ENCODE measurements at places on chromosomes 2 and 18.
A peak's percentile ranks its signal among the peaks of the same experiment; 100 is the strongest.

DNA sequence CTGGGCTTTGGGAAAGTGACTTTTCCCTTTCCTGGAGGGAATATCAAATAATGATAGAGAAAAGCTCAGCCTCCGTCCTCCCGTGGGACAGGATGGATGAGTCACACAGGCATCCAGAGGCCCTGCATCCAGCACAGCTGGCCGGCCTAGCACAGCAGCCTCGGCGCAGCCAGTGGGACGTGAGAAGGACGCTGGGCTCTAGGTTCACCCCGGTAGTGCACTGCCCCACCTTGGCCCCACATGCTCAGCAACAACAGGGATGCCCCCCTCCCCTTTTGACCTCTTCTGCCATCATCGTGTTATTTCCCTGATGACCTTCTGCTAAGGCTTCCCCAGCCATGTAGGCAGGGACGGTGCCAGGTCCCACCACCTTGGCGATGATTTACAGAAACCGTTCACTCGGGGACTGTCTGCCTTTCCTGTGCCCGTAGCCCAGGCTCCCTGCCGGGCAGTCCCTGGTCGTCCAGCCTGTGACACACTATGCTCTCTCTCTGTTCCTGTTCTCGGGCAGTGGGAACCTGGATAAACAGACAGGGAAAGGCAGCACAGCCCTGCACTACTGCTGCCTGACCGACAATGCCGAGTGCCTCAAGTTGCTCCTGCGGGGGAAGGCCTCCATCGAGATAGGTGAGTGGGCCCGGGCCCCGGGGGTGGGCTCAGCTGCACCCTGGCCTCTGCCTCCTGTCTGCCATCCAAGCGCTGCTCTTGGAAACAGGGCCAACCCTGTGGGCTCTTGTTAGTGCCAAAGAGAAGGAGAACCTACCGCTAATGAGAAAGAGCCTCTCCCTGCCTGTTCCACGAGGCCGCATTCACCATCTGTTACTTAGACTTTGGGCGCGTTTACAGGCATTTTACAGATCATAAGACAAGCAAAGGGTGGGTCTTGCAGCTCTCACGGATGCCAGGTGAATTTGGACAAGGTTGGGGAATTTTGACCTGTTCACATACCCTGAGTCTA, 44.6 kb downstream of the ITGB1BP1 start:
- no peak for DNase-seq

DNA sequence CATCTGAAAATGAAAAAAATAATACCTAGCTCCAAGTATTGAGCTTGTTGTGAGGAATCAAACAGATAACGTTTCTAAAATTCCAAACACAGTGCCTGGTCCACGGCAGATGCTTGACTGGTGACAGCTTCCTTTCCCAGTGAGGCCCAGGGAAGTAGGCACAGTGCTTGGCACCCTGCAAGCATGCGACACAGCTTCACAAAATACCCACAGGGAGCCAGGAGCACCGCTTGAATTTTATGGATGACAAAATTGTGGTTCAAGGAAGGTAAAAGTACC, 205.1 kb upstream of the TNP1 start:
- DNase-seq, result no peak

DNA sequence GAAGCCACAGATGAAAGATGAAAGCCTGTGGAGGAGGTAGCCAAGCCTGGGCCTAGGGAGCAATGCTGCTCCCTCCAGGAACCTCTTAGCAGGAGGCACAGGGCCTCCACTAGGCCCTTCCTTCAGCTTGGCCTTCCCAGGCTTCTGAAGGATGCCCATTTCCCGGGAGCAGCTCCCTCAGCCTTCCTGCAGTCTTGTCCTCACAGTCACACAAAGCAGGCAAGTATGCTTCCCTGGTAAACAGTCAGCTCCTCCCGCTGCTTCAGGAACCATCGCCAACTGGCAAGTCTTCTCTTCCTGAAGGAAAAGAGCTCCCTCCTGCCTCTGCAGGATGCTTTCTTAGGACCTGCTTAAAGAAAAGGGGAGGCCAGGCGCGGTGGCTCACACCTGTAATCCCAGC, 53.2 kb downstream of the SMAD7 start:
- no peak for DNase-seq

DNA sequence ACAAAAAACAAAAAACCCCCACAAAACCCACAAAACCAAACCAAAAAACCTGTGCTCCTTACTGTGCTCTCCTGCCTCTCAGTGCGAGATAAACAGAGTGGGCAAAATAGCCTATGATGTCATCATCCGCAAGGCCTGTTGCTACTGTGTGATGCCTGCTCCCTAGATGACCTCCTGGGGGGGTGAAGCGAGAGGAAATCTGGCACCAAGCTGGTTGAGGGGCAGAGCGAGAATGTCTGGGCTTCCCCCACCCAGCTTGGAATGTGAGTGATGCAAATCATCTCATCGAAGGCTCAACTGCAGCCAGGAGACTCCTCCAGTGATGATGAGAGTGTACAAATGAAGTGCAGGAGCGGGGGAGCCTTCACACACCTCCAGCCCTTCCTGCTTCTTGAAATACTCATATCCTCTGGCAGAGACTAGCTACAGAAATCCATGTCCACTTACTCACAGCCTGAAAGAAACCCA, 57.7 kb upstream of the MAP4K3 start:
- DNase-seq, result peak; percentile 32

DNA sequence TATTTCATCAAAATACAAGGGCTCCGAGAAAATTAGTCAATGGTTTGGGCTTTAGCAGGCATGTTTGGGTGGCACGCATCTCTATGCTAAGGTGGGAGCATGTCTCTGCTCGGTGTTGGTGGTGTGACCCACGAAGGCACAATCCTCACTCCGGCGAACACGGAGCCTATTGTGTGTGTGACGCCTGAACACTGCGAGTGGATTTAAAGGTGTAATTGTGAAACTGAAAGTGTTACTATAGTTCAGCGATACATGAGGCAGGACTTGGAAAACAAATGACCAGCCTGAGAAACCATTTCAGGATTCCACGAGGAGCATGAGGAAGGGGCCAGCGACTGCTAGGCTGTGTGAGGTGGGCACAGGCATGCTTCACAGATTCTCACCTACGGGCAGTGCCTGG, 41.7 kb upstream of the LDLRAD4 start:
- DNase-seq, result no peak

DNA sequence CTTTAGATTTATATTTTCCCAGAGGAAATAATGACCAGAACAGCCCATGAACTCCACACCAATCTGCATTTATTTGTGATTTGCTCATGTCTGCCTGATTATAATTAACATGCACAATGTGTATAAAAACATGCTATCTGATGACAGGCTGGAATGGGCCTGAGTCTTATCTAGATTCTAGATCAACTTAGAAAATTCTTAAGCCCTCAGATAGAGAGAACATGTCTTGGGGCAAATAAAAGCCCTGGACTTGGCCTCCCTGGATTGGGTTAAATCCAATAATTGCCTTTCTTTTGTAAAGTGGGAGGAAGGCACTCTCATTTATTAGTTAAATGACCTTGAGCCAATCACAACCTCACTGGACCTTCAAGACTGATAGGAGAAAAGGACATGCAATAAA, 61.8 kb downstream of the EVA1A start:
- peak; percentile 43 for DNase-seq

DNA sequence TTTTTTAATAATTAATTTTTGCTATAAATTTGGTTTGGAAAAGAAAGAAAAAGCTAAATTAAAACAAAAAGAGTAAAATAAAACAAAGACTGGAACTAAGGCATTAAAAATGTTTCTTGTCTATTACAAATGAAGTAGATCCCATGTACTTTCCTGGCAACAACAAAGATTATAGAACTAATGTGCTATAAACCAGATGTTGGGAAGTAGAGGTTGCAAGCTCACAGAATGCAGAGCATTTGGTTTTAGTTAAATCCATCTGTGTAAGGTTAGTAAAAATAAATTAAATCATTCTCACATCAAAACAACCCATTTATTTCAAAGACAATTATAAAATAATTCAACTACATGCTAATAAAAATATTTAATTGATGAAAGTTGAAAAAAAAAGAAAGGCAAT, 157.2 kb upstream of the ZC3H15 start:
- DNase-seq, result no peak

GRCh38 chr2:74191596-74192380, 6.6 kb upstream of the MTHFD2 start:
- DNase-seq, result peak; percentile 78

- DNase-seq, result no peak
Observed at GRCh38 chr2:116042530-116042929, 1600.1 kb downstream of the DPP10 start.

DNA sequence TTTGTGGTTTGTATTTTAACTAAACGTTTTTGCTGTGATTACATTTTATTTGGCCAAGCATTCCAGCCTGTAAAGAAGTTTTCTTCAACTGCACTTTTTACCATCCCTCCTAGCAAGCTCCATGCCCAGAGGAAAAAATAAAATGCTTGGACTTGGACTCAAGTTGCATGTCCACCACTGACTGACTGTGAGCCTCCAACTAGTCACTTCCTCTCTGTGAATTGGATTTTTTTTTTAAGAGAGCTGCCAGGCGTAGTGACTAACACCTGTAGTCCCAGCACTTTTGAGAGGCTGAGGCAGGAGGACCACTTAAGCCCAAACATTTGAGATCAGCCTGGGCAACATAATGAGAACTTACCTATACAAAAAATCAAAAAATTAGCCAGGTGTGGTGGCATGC, 1185.2 kb upstream of the PIK3C3 start:
- DNase-seq, result no peak

DNA sequence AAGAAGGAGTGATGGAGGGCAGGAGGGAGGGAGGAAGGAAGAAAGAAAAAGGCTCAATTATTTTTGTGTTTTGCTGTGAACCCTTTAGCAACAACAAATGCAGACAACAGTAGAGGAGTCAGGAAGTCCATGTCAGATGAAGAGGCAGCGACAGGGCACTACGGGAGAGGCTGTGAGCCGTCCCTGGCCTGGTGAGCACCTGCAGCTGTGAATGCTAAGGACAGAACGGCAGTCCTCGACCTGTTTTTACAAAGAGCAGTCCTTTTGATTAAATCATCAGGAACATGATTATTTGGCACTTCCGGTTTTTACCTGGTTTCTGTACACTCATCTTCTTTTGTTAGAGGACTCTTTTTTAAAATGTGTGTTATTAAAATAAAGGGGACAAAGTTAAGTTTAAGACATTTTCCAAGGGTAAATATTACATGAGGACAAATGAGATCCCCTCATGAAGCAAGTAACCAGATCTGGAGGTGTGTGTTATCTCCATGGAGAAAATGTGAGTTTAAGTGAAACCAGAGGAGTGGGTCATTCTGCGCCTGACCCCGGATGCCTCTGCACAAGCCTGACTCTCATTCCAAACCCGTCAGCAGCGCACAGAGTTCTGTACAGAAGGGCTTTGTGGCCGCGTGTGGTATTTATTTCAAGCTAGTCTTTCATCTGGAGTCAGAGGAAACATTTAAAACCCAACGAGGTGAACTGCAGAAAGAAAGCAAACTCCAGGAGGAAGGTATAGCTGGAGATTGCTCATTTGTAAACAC, 492.5 kb downstream of the SOX11 start:
- DNase-seq, result peak; percentile 66

- DNase-seq, result no peak
Observed at GRCh38 chr2:28360718-28361293, 31.9 kb upstream of the FOSL2 start.

DNA sequence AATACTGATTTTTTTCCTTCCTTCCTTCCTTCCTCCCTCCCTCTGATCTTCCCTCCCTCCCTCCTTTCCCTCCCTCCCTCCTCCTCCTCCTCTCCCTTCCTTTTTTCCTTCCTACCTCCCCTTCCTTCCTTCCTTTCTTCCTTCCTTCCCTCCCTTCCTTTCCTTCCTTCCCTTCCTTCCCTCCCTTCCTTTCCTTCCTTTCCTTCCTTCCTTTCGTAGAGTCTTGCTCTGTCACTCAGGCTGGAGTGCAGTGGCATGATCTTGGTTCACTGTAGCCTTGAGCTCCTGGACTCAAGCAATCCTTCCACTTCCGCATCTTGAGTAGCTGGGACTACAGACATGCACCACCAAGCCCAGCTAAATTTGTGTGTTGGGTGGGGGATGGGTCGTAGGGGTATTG, 8.9 kb upstream of the TMEM131 start:
- no peak for DNase-seq

DNA sequence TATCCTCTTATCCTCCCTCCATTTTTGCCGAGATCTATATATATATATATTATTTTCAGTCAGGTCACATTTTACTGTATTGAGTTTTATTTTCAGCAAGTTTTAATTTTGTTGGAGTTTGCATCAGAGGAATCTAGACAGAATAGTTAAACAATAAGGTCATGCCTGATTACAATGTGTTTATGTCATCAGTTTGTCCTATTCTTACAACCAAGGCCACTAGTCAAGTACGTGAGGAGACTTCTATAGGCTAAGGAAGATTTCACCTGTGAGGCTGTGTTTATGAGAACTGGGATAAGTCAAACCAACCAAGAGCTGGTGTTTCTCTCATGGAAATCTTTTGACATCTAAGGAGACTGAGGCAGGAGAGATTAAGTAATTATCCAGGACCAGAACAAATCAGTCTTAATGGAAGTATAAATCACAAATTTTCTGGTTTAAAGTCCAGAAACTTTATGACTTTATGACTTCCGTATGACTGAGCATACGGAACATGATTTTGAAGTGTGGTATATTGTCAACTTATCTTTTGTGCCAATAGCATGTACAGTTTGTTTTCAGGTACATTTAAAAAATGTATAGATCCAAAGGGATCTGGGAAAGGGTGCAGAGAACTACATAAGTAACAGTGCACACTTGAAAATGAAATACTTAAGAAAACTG, 100.0 kb upstream of the DTNA start:
- no peak for DNase-seq

- no peak for DNase-seq
Observed at GRCh38 chr2:9008951-9009664, 5.6 kb upstream of the MBOAT2 start.

DNA sequence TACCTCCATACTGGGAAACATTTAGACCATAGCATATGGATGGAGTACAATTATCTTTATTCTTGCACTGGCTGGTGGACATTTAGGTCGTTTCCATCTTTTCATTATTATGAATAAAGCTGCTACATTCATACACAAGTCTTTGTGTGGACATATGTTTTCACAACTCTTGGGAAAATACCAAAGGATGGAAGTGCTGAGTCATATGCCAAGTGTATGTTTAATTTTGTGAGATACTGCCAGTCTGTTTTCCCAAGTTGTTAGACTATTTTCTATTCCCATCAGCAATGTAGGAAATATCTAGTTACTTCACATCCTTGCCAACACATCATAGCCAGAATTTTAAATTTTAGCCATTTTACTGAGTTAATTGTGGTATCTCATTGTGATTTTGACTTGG, 91.5 kb downstream of the GALNT13 start:
- DNase-seq, result no peak

GRCh38 chr2:70999362-70999761, 4.7 kb upstream of the TEX261 start:
- DNase-seq, result no peak

- DNase-seq, result no peak
Observed at GRCh38 chr2:230619491-230619890, 93.2 kb upstream of the CAB39 start.

GRCh38 chr2:61179701-61180639, 18.0 kb downstream of the C2orf74 start:
- DNase-seq, result no peak
